Stimulated activated CD4-positive, alpha-beta T cell treated with anti-CD3 and anti-CD28 coated beads, TNF-alpha, amount 100 ng/mL, for 24 hours (primary cell): ENCODE measurements at places on chromosomes 12 and 14.

GRCh38 chr12:8887285-8887715 is 27.0 kb upstream of the PHC1 start:
- DNase-seq, result no peak

DNA sequence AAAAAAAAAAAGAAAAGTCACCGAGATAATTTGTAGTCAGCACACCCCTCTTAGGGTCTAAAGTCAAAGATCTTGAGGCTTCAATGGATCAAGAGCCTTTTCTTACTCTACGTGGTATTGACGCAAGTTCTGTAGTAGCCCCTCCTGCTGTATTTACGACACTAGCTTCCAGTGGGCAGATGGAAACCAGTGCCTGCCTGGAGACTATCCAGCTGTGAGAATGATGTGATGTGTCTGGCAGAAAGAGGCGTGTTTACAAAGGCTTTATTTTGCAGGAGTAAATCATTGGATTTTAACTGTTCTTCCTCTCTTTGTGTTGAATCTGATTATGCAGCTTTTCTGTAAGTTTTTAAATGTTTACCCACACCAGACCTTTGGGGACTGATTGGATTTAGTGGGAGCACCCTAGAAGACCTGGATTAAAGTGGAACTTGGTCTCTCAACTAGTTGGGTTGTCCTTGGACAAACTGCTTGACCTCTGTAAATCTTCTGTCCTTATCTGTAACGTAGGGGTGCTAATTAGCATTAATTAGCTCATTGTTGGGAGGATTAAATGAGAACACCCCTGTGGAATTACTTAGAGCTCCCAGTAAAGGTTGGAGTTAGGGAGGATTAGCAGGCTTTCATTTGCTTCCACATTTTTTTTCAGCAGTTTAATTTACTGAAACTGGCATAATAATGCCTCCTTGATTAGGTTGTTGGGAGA is 72.4 kb downstream of the RASSF3 start:
- no peak for DNase-seq

GRCh38 chr14:68586896-68587751 is 205.7 kb downstream of the ZFP36L1 start:
- DNase-seq, result no peak

- no peak for DNase-seq
Measured at GRCh38 chr12:45731190-45731775, 1.8 kb downstream of the ARID2 start.

DNA sequence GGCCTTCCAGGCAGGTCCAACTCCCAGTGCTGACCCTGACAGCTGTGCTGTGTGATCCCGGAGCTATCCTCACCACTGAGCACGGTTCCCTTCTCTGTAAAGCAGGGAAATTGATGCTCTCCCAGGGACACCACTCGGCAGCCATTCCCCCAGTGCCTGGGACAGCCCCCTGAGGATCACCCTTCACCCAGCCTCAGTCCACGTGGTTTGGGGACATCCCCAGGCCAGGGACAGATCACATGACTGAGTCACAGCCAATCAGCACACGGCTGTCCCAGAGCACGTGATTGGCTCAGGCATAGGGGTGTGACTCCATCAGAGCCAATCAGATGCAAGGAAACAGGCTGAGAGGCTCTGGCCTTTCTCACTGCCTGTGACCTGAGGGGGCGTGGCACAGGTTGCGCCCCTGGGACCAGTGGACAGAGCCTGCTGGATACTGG is 68.8 kb upstream of the SFSWAP start:
- no peak for DNase-seq

GRCh38 chr12:121061831-121062230 is 22.8 kb upstream of the OASL start:
- DNase-seq, result no peak

- DNase-seq, result no peak
Measured at GRCh38 chr14:86787717-86788116, 1205.3 kb downstream of the GALC start.

DNA sequence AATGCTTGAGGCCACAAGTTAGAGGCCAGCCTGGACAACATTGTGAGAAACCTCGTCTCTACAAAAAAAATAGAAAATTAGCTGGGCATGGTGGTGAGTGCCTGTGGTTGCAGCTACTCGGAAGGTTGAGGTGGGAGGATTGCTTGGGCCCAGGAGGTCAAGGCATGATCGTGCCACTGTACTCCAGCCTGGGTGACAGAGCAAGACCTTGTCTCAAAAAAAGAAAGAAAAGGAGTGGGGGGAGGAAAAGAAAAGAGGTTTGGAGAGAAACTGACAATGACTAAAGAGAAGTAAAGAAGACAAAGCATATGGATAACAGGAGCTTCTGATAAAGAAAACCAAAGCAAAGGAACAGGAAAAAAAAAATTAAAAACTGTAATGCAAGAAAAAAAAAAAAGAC is 37.4 kb upstream of the SELPLG start:
- DNase-seq, result no peak

GRCh38 chr12:25691865-25692114 is 138.7 kb upstream of the LMNTD1 start:
- DNase-seq, result no peak

- no peak for DNase-seq
Measured at GRCh38 chr12:101859664-101860607, 17.4 kb upstream of the DRAM1 start.

- no peak for DNase-seq
Measured at GRCh38 chr14:49164074-49164473, 422.1 kb downstream of the RPS29 start.

GRCh38 chr14:85063747-85064146 is 466.2 kb upstream of the FLRT2 start:
- no peak for DNase-seq

DNA sequence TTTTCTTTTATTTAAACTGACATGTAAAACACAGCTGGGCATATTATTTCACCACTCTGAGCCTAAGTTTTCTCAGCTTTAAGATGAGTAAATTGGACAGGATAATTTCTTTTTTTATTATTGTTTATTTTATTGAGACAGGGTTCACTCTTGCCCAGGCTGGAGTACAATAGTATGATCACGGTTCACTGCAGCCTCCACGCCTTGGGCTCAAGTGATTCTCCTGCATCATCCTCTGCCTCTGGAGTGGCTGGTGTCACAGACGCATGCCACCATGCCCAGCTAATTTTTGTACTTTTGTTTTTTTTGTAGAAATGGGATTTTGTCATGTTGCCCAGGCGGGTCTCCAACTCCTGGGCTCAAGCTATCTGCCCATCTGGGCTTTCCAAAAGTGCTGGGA is 12.7 kb downstream of the BMAL2 start:
- DNase-seq, result no peak

DNA sequence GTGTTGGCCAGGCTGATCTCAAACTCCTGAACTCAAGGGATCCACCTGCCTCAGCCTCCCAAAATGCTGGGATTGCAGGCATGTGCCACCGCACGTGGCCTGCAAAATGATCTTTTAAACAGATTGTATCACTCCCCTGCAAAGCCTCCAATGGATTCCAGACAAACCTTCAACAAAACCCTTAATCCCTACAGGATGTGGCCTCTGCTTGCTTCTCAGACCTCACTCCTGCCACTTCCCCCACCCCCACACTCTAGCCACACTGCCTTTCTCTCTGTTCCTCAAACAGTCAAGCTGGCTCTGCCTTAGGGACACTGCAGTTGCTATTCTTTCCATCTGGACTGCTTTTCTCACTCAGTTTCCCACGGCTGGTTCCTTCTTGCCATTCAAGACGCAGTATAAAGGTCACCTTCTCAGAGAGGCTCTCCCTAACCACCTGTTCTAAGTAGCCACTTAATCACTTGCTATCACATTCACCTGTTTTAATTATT is 47.3 kb upstream of the TMED10 start:
- no peak for DNase-seq

GRCh38 chr14:74955229-74956026 is at the start of gene PGF:
PGF (minus strand) TSS chr14:74955597; CDS start chr14:74955242, 355 bp downstream.
- DNase-seq, result no peak

DNA sequence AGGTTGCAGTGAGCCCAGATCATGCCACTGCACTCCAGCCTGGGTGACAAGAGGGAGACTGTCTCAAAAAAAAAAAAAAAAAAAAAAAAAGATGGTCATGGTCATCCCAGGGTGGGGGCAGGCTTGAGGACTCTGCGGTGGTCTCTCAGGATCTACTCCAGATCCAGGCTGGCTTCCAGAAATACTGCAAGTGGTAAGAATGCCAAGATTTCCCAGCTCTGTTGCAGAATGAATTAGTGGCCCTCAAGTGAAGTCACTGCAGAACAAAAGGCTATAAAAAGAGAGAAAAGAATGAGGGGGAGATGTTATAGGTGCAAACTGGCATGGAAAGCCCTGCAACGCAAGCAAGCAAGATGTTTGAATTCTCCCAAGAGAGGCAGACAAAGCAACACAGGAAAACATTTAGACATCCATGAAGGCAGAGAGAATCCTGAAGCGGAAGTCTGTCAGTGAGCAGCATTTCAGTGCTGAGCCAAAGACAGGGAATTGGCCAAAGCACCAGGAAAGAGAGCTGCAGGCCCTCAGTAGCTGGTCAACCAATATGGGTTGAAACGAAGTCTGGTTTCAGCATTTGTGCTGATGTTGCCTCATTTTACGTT is 31.9 kb upstream of the ETFBKMT start:
- DNase-seq, result no peak

DNA sequence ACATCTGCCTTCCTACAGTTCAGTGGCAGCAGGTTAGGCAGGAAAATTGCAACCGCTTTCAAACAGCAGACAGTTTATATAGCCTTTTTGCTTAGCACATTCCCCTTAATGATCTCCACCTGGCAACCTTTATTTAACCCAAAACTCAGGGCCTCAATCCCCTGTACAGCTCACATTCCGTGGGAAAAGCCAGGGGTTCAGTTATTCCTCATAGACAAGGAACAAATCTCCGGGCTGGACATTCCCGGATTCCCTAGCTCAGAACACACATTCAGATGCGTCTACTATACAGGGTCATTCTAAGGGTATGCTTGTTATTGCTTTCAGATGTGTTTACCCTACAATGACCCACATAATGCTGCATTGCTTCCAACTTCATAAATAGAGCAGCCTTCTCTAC is 73.8 kb upstream of the DCN start:
- no peak for DNase-seq

DNA sequence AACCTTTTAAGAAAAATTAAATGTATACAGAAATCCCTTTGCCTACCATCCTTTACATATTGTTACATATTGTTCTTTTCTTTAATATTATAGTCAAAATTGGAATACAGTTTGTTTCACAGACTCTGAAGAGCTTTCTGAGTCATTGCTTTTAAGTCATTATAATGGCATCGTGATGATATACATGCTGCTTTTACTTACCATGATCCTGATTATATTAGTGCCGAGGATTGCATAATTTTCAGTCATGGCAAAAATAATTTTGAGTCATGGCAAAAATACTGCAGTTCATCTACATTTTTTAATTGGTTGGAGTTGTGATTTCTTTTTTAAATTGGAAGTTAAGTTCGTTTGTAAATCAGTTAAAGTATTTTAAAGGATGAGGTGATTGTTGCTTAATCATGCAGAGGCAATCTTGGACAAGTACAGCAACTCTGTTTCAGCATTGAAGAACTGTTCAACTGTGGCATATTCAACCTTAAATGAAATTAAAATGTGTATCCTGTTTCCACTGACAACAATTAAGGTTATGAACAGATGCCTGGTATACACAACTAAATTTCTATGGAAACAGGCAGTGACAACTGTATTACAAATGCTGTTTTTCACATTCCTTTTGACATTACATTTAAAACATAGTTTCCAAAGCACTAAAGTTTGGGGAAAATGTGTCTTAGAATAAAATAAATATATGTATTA is 142.3 kb downstream of the PCNX1 start:
- DNase-seq, result no peak
